ENCODE measurements at places on chromosomes 2 and 18. TPM values are rescaled to one million over a fixed set of nuclear protein-coding genes. Genes with fewer than 3 reads are reported as not detected.

TNFAIP6 gene
- 1.6 TPM for total RNA-seq

IL36A gene
- not detected for total RNA-seq

SERPINB12 gene
- not detected for total RNA-seq

STPG4 gene
- 0.12 TPM for total RNA-seq

ANO7 gene
- total RNA-seq, result 2.5 TPM

PARD6G gene
- 3.0 TPM for total RNA-seq

TMEM237 gene
- 23.8 TPM for total RNA-seq

LRATD1 gene
- 0.03 TPM for total RNA-seq

TGFA gene
- total RNA-seq, result 7.0 TPM

IL18RAP gene
- not detected for total RNA-seq

SKOR2 gene
- not detected for total RNA-seq

MGAT4A gene
- total RNA-seq, result 1.2 TPM

G6PC2 gene
- total RNA-seq, result not detected

CPO gene
- not detected for total RNA-seq

ICA1L gene
- 2.1 TPM for total RNA-seq

CDH20 gene
- not detected for total RNA-seq

MPP4 gene
- 0.14 TPM for total RNA-seq

CFAP65 gene
- total RNA-seq, result 0.14 TPM

PDE1A gene
- 0.08 TPM for total RNA-seq

UGT1A6 gene
- 0.81 TPM for total RNA-seq

SCYGR4 gene
- total RNA-seq, result not detected

OTOF gene
- 0.12 TPM for total RNA-seq

GCG gene
- total RNA-seq, result not detected

UPP2 gene
- total RNA-seq, result not detected

SH2D6 gene
- 0.43 TPM for total RNA-seq

GREB1L gene
- total RNA-seq, result 2.3 TPM

OBSL1 gene
- total RNA-seq, result 23.3 TPM

NT5C1B gene
- total RNA-seq, result not detected

SLC8A1 gene
- 0.51 TPM for total RNA-seq

ATOH8 gene
- total RNA-seq, result 5.7 TPM

ASNSD1 gene
- total RNA-seq, result 34.4 TPM

VAMP5 gene
- total RNA-seq, result 0.11 TPM

OR6B2 gene
- total RNA-seq, result not detected

HK2 gene
- total RNA-seq, result 1.1 TPM

KIAA2012 gene
- total RNA-seq, result not detected

SLC66A3 gene
- total RNA-seq, result 36.6 TPM

SERPINB2 gene
- not detected for total RNA-seq

RESP18 gene
- not detected for total RNA-seq

CABYR gene
- 11.3 TPM for total RNA-seq

TMEM131 gene
- total RNA-seq, result 18.0 TPM

KCTD18 gene
- 10.9 TPM for total RNA-seq

INPP1 gene
- total RNA-seq, result 23.2 TPM

CYBRD1 gene
- total RNA-seq, result 26.3 TPM

CSRNP3 gene
- not detected for total RNA-seq

ZC3H8 gene
- total RNA-seq, result 16.8 TPM

C2orf66 gene
- 0.09 TPM for total RNA-seq

APLF gene
- 0.64 TPM for total RNA-seq

ALPG gene
- total RNA-seq, result not detected

AAMP gene
- 122 TPM for total RNA-seq
